NCI-H1694 (cell line): ENCODE measurements at places on chromosomes 6 and 20.

DNA sequence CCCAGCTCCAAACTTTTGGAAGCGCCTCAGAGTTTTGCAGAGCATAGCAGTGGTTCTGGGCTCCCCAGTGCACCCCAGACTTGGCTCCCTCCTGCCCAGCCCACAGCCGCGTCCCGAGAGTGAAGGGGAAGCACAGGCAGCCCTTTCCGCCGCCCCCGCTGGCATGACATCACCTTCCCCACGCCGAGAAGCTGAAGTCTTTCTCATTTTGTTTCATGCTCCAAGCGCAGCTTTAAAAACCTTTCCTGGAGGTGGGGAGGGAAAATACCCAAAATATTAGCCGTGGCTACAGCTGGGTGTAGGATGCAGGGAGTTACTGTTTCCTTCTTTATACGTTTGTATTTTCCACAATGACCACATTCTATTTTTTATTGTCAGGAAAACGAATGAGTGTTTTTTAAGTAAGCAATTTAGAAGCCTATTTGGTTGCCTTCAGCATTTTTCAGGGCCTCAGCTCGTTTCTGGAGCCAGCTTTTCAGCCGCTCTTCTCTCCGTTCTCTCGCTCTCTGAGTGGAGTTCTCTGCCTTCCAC lies 72.9 kb downstream of the SNX5 start:
- DNase-seq: no peak

DNA sequence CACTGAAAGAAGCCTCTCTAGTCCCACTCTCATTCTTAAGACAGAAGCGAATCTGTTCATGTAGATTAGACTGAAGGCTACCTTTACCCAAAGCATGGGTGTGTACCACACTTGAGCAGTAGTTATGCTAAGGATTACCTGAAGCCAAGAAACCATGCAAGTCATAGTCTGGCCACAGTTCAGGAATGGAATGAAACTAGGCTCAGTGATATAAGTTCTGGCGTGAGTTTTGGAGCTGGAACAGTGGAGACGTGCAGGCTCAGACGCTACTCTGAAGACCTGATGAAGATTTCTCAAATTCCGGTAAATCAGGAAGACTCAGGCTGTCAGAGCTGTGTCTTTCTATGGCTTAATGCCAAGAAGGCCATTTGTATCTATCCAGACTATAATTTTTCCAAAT lies 219.9 kb downstream of the HDGFL1 start:
- DNase-seq: no peak

DNA sequence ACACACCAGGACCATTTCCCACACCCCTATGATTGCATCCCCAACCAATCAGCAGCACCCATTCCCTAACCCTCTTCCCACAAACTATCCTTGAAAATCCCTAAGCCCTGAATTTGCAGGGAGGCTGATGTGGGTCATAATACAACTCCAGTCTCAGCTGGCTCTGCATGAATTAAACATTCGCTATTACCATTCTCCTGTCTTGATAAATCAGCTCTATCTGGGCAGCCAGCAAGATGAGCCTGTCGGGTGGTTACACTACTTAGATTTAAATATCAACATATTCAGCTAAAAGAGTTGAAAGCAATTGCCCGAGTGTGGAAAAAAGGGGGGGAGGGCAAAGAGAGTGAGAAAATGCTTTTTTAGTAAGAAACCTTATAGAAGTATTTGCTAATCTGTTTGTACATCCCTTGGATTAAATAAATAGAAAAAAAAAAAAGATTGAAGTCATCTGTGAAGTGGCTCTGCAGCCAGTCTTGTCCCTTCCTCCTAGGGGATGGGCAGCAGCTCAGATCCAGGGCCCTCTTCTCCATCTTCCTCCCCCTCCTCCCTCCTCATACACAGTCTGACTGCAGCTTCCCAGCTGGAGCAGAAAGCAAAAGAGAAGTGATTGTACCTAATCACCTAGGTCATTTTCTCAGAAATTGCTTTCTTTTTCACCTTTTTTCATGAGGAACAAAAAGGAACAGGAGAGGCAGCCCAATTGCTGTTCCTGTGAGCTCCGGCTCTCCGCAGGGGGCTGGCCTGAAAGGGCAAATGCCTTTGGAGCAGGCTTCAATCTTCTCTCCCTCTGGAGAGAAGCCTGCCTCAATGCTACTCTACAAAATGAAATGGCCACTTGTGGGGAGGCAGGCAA lies 356.6 kb upstream of the SULF2 start:
- no peak for DNase-seq

DNA sequence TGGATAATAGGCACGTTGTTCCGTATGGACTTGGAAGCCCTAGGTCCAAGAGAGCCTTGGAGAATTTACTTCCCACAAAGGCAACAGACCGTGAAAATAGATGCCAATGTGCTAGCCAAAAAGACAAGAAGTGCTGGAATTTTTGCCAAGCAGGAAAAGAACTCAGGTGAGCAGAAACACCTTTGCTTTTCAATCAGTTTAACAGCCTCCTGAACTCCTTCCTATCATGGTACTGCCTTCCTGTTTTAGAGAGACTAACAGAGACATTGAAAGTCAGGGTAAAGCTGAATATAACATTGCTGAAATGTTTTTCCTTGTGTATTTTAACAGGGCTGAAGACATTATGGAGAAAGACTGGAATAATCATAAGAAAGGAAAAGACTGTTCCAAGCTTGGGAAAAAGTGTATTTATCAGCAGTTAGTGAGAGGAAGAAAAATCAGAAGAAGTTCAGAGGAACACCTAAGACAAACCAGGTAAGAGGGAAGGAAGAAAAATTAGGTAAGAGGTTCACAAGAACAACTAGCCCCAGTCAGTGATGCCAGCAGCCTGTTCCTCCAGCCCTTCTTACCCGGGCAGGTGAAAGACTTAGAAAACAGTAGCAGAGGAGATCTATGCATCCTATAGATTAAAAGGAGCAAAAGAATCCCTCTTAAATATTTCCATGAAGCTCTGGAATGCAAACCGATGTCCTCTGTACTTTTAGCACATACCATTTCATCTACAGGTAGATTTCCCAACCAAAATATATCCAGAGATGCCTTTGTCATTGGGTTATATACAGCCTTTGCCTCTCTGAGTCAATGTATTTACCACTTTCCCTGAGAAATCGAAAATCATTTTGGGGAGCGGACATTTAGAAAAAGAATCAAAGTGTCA lies 4.0 kb downstream of the EDN1 start:
- DNase-seq: no peak

DNA sequence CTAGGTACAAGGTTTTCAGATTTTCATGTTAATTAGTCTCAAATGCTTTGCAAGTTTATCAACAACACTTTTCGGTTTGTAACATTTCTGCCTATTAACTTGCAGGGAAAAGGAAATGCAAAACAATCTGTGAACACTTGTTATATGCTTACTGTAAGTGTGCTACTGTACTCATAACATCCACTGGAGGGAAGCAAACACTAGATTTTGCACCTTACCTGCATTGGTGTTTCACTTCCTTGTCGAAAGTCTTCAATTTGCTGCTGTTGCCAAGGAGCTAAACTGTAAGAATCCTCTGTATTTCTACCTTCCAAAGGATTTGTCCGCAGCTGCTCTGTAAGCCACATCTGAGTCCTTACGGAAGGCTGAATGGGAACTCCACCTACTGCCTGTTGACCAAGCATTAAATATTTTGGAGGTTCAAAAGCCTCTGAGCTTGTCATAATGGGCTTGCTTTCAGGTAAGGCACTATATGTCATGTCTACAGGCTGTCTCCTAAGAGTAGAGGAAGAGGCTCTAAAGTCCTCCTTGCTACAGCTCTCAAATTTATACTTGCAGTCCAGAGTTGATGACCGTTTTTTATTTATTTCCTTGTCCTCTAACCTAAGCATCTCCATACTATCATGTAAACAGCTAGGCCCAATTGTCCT lies 17.3 kb downstream of the PLN start:
- peak; percentile 3 for DNase-seq

DNA sequence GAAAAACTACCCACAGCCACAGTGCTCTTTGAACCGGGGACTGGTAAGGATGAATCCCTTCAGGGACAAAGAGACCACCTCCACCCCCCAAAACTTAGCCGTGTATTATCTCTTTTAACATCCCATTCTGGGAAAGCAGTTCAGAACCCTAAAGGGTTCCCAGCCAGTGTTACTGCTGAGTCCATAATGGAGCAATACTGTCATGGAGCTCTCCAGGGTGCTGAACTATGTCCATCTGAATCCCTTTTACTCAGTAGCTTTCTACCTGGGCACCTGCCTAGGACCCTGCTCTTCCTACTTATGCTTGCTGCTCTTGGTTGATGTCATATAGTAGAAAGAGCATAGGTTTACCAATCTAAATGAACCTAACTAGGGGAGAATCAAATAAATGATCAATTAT lies 22.3 kb upstream of the SAYSD1 start:
- no peak for DNase-seq

DNA sequence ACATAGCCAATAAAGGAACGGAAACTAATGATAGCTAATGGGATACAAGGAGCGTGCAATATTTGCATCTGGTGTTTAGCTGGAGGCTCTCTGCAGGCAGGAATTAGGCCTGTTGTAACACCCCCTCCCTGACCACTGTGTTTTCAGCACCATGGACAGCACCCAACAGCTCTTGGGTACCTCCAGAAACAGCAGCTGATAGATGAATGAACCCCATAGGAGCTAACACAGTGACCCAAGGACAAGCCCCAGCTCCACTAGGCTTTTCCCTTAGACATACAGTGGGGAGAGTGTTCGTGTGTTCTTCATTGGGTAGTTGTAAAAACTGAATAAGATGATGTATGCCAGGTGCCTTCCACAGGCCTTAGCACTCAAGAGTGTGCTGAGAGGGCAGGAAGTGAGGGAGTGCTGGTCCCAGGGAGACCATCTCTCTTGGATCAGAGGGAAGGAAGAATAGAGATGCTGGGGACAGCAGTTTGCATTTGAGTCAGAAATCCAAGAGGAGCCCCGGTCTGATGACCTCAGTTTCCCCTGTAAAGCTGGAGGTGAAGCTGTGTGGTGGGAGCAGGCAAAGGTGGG lies 161.3 kb downstream of the PHACTR3 start:
- DNase-seq: no peak
